Naive B cell (primary cell): ENCODE measurements at places on chromosomes 1 and 21.

- DNase-seq: no peak
Observed at GRCh38 chr1:59229138-59229537, 67.8 kb upstream of the FGGY start.

GRCh38 chr1:95168761-95169351 is 51.7 kb downstream of the TLCD4 start:
- no peak for DNase-seq

- DNase-seq: peak; percentile 16
Observed at GRCh38 chr1:152347116-152347728, 12.6 kb downstream of the FLG2 start.

DNA sequence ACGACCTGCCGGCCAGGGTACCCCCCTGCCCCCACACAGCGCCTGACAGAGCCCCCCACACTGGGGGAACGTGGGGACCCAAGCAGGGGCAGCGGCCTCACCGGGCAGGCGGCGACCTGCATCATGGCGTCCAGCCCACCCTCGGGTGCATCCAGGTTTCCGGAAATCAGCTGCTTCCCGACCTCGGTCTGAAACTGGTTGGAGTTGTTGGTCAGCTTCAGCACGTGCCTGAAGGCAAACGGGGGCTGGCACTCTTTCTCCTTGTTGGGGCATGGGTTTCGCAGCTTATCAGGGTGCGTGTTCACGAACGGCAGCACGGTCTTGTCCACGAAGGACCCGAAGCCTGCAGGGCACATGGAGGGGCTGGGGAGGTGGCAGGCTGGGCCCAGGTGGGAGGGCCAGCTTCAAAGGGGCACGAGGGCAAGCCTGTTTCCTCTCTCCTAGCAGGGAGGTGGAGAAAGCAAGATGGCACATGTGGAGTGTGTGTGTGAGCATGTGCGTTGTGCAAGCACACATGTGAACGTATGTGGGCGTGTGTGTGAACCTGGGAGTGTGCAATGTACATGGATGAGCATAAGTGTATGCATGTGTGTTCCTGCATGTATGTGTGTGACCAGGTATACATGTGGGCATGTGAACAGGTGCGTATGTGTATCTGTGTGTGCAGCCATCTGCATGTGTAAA is 19.2 kb downstream of the ITGB2 start:
- no peak for DNase-seq

GRCh38 chr1:99737016-99737415 is 29.4 kb downstream of the FRRS1 start:
- no peak for DNase-seq

DNA sequence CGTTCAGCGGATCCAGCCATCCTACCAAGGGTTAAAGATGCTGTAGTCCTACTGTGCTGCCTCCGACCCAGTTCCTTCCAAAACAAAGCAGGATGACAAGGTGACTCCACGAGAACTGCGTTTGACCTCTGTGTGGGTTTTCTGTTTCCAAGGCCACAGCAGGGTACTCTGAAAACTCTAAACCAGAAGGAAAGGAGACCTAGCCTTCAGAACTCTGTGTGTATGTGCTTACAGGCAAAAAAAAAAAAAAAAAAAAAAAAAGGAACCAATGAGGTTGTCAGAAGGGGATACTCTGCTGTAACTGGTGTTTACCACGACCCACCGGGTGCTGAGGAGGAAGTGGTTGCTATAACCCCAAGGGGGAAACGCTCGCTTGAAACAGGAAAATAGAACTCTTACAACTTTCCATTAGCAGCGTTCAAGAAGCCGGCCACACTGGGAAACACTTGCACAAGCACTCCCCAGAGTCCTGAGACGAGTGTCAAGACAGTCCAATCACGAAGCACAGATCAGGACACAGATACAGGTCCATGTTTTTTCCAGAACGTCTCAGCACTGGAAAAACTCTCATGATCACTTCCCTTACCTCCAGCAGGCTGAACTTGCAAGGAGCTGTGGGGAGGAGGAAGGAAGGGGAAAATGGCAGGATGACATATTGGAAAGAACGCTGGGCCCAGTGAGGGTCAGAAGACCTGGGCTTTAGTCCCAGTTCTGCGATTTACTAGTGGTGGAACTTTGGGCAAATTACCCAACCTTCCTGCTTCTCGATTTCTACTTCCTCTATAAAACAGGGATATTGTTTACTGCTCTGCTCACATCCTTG is 64.0 kb downstream of the ITPKB start:
- DNase-seq: peak; percentile 88

DNA sequence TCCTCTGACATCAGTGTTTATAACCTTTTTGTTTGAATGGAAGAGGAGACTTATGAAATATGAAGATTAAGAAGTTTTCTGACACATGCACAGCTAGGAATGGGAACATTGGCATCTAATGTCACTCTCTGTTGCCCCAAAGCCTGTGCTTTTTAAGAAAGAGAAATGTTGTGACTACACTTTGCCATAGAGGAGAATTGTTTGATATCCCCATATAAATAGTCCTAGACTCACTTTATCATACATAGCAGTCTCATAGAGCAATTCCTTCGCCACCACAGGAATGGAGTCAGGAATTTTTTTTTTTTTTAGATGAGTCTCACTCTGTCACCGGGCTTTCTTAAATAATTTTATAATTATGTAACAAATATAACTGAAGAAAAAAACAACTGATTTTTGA is 1.5 kb downstream of the KRTAP21-3 start:
- no peak for DNase-seq

GRCh38 chr1:53643881-53644390 is 95.0 kb downstream of the GLIS1 start:
- DNase-seq: no peak

- DNase-seq: no peak
Observed at GRCh38 chr1:201778279-201779065, 50.5 kb upstream of the IPO9 start.
